ENCODE measurements at places on chromosomes 2 and 18.

GRCh38 chr2:96950381-96951124 lies 35.8 kb downstream of the FAM178B start:
- no peak for DNase-seq

DNA sequence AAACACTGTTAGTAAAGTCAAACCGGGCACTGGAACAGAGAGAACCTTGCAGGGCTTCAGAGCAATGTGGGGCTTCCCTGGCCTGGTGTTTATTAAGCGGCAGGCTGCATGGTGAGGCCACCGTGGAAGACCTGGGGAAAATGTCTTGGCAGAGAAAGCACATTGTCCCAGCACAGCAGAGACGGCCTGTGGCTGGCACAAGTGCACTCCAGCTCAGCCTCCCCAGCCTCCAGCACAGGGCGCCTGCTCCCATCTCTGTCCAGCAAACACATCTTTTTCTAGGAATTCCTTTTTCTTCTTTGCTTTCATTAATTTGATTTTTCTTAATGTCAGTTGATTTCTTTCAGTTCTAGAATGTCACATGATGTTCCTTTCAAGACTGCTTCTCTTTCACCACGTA lies 138.2 kb upstream of the NFATC1 start:
- no peak for DNase-seq

DNA sequence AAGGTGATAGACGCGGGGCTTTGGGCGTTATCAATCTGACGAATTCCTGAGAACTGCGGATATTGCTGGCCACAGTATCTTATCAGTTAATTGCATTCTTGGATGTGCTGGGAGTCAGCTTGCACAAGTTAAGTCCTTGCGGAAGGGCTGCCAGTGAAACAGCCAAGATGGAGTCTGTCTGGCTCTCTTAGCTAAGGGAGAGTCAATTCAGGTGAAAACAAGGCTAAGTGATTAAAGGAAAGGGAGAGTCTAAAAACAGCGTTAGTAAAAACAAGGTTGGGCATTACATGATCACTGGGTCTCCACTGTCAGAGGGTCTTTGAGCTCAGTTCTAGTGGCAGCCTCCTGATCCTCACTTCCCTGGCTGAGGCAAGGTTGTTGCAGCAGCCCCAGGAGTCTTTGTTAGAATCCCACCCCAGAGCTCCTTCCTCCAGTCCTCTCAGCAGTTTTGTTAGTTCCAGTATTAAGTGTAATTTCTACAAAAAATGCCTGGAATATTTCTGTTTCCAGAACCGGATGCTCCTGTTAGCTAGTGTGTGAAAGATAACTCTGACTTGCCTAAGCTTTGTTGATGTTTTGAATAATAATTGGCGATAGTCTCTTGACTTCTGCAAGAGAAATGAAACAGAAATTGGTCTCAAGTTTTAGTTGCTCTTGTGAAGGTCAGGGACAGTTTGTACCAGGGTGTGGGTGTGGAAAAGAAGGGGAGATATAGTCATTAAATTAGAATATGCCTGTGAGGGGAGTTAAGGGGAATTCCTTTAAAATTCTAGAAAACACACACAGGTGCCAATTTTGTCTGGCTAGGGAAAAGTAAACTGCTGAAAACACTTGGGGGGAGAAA lies 10.6 kb downstream of the CFLAR start:
- no peak for DNase-seq

DNA sequence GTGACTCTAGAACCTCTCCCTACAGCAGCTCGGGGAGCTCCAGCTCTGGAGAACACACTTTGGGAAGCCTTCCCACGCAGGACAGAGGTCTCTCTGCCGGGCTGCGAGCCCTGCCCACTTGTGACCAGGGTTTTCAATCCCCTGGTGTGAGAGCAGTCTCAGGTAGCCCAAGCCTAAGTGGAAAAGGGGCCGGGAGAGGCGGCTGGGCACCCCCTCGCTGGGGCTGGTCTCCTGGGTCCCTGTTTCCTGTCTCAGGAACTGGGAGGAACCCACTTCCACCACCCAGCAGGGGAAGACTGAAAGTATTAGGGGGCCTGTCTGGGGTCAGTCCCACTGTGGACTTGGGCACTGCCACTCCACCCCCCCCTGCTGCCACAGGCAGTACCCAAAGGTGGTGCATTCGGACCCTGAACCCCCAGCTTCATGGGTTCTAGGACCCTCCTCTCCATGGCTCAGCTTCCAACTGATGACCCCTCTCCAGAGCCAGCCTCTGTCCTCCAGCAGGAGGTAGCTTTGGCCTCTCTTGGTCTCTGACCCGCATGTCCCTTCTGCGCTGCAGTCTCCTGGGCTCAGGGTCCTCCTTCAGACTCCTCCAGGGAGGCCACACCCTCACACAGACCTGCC lies 70.0 kb downstream of the RRM2 start:
- no peak for DNase-seq

GRCh38 chr2:214853906-214854305 lies 44.4 kb upstream of the BARD1 start:
- no peak for DNase-seq

GRCh38 chr2:121189661-121190381 lies 95.2 kb downstream of the TFCP2L1 start:
- no peak for DNase-seq

DNA sequence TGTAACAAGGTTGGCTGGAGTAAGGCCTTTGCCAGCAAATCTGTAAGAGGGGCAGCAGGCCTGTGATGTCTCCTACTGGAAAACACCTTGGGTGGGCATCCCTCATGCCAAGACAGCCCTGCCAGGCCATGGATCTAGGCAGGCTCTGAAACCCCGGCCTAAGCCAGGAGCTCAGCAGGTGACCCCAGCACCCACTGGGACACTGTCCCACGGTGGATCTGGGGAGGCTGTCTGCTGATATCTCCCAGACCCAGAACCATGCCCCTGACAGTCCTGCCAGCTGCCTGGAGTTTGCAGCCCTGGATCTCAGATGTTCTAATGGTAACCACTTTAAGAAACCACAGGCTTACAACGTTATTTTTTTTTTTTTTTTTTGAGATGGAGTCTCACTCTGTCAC lies 117.7 kb downstream of the ZNF516 start:
- DNase-seq: no peak

Data from activated gamma-delta T cell treated with anti-CD3 and anti-CD28 coated beads, Interleukin-2, amount 50 U/mL, for 16 hours (primary cell).